NCI-H1105 (cell line): ENCODE measurements at places on chromosomes 4 and X.

DNA sequence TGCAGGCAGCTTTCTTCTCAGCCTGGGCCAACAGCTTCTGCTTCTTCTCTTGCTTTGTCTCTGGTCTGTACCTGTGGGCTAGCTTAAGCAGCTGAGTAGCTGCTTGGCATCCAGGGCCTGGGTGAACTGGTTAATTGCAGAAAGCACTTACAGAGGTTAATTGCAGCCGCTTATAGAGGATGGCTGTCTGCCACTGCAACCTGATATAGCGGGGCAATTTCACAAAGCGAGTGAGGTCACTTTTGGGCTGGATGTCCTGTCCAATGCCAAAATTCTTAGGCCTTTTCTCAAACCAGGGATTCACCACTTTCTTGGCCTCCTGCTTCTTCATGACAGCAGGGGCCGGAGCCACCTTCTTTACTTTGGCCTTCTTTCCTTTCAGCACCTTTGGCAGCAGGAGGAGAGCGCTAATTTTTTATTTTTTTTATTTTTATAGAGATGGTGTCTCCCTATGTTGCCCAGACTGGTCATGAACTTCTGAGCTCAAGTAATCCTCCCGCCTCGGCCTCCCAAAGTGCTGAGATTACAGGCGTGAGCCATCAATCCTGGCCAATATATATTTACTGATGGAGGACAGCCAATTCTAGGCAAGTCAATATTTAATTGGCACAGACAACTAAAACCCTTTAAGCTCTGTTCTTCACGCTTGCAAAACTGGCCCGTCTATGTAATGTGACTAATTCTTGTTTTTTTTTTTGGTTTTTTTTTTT is 61.0 kb downstream of the ENOPH1 start:
- DNase-seq, result peak; percentile 70

DNA sequence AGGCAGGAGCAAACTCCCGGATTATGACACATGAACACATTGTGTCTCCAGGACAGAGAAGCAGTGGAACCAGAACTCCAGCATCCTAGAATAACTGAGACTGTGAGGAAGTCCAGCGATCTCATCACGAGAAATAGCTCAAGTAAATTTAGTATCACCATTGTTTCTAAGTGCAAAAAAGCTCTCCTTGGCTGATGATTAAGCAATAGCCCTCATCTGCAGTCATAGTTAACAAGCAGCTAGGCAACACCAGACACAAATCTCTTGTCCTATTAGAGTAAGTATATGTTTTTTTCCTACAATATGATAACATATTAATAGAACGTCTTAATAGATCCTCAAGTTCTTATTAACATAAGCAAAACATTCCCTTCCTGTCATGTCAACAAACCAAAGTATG is 2.4 kb upstream of the CFAP299 start:
- DNase-seq, result no peak

DNA sequence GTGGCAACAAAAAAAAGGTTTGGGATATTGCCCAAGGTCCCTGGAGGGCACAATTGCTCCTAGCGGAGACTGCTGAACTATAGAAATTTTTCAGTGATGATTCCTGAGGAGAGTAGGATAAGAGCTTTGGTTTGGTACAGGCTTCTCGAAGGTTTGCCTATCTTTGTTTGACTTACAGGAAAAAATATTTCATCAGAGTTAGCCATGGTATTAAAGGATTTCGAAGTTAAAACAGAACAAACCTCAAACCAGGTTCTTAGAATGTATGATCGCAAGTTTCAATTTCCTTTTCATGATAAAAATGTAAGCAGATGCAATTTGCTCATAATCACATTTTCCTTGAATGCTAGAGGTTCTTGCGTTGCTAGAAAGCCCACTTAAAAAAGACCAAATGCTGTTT is 1.7 kb downstream of the EGFL6 start:
- no peak for DNase-seq

DNA sequence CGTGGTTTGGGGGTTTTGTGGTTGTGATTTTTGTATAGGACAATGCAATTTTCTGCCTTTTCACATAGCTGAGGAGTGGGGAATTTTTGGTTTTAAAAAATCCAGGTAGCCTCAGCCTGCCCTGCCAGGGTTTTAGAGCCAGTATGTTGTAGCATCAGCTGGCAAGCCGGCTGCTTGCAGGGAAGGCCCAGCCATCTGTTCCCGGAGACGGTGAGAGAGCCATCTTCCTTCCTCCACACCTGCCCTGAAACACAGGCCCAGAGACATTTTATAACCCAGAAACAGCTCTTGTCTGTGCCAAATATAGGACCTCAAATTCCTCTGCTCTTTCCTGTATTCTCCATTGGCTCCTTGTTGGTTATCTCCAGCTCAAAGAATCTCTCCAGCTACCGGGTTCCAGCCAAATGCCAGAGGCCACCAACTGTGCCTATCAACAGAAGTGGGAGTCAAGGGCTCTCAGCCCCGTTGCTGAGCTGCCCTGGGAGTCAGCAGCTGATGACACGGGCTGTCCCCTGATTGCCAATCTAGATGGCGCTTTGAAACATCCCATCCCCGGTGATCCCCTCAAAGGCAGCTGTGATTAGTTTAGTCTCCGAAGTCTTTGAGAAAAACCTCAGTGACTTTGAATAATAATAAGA is 595.2 kb downstream of the MID1IP1 start:
- DNase-seq, result no peak

DNA sequence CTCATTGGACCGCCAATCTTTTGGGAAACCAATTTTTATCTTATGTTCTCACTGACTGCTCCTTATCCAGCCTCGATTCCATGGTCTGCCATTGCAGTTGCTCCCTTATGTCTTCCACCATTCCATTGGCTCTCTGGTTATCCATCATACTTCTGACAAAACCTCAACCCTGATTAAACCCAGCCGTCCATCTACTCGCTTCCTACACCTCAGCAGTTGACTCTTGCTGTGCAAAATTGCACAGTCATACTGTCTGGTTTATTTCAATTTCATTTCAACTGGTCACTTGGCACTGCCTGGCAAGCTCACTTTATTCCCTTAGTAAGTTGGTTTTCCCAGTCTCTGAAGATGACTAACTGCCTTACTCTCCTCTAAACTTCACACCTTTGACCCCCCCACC is 26.2 kb downstream of the ARL9 start:
- DNase-seq, result no peak

- DNase-seq, result no peak
These were observed 94.5 kb upstream of the IL15 start for GRCh38 chr4:141541851-141542250.

DNA sequence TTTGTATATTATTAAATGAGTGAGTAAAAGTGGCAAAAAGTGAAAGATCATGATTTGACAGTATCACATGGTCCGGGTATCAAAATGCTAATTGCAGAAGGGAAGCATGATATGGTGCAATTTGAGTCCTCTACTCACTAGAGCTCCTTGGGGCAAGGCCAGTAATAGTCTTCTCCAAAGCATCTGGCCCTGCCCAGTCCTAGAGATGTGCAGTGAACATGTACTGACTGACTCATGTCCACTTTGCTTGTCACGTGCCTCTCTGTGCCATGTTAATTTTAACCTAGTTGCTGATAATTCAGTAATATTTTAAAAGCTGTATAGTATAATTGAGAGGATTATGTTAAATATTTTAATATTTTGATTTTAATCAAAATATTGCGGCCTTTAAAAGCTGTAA is 54.6 kb upstream of the TENM3 start:
- DNase-seq, result no peak

DNA sequence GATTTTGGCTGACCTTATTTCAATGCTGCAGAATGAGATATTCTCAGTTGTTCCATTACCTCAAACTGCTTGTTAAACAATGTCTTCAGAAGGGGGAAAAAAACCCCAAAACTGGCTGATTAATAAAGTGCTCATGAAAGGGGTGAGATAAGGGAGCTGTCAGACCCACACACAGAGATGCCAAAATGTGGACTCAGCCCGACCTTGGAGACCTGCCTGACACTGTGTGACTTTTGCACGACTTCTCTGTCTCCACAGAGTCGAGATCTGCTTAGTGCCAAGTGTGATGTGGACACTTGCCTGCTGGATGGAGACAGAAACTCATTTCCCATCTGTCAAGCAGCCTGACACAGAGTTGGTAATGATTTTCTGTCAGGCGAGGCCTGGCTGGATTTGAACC is 31.5 kb downstream of the REELD1 start:
- DNase-seq, result no peak

GRCh38 chr4:8135666-8136065 is 22.9 kb downstream of the ABLIM2 start:
- no peak for DNase-seq

- no peak for DNase-seq
These were observed 53.9 kb upstream of the ZNF157 start for GRCh38 chrX:47316276-47317025.

- DNase-seq, result no peak
These were observed 147.7 kb upstream of the GRIA3 start for GRCh38 chrX:123036401-123036800.

- DNase-seq, result no peak
These were observed 178.1 kb downstream of the NWD2 start for GRCh38 chr4:37422638-37423037.

DNA sequence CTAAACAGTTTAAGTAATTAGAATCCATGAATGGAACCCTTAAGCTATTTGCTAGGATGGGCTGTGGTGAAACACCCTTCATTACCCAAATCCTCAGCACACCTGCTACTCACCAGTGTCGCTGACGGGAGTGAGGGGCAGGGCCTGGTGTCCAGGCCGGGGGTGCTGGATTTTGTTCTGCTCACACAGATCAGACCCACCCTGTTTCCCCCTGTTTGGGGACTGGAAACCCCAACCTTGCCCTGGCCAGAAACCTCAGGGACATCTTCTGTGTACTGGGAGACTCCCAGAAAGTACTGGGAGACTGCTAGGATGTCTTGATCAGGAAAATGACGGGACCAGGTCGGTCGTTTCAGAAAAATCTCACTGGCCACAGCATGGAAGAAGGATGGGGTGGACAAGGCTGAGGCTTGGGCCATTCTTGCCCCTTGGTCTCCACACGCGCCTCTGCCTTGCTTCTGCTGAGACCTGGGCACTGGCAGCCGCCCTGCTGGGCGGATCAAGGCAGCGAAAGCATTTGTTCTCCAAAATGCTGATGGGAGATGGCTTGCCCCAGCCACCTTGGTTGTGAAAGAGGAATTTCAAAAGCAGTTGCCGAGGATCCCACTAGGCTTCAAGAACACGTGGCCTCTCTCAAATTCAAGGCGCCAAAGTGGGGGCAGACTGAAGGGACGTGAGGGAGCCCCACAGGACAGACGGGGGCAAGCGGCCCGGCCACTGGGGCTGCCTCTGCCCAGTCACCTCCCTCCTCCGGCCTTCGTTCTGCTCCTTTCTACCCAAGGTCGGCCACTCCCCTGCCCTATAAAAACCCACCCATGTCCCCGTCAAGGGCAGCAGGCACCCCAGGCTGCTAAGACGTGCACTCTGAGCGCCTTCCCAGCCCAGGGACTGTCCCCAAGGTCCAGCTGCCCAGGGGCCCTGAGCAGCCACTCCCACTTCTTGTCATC is 23.5 kb upstream of the PDE6B start:
- DNase-seq, result no peak

- DNase-seq, result no peak
These were observed 10.3 kb downstream of the CENPI start for GRCh38 chrX:101108284-101108683.

DNA sequence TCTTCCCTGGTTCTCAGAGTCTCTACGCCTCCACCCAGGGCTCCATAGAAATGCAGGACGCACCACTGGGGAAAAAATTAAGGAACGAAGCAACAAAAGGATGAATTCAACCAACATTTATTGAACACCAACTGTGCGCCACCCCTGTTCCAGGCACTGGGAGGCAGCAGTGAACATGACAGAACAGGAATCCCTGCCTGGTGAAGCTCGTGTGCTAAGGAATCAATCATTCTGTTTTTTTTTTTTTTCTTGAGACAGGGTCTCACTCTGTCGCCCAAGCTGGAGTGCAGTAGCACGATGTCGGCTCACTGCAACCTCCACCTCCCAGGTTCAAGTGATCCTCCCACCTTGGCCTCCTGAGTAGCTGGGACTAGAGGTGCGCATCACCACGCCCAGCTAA is 1.9 kb upstream of the FTSJ1 start:
- DNase-seq, result no peak

GRCh38 chrX:20217271-20217670 is 49.4 kb downstream of the RPS6KA3 start:
- no peak for DNase-seq

DNA sequence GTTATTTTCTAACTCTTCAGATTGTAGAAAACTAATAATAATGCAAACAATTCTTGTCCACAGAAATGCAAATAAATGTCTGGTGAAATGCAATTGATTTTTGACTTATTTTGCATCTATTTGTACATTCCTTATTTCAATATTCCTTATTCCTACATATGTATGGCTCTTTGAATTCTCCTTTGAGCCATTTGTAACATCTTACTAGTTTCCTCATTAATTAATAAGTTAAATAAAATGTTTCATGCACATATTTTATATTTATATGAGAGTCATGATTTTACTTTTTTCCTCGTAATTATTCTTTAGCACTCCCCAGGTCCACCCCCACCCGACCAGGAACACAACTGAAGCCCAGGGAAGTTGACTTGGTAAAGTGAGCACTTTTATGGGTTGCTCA is 2.7 kb upstream of the FTHL17 start:
- DNase-seq, result no peak

DNA sequence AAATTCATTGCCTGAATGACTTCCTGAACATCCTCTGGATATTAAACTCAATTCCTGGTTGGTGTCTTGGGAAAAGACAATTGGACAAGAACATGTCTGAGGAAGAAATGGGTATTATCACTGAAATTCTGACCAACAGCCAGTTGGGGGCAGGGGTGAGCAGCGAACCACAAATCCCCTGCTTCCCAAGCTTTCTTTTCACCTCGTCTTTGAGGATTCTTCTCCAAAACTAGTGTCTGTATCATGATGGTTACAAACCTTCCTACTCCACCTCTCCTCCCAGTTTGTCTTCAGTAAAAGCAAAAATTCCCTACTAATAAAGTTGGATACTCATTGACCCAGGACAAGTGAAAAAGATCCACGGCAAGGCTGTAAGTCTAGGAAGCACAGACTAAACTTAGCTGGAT is 48.3 kb upstream of the WDR1 start:
- peak; percentile 9 for DNase-seq

GRCh38 chr4:44914748-44915147 is 188.4 kb upstream of the GNPDA2 start:
- DNase-seq, result no peak
